ENCODE measurements at places on chromosomes 2 and 18.

DNA sequence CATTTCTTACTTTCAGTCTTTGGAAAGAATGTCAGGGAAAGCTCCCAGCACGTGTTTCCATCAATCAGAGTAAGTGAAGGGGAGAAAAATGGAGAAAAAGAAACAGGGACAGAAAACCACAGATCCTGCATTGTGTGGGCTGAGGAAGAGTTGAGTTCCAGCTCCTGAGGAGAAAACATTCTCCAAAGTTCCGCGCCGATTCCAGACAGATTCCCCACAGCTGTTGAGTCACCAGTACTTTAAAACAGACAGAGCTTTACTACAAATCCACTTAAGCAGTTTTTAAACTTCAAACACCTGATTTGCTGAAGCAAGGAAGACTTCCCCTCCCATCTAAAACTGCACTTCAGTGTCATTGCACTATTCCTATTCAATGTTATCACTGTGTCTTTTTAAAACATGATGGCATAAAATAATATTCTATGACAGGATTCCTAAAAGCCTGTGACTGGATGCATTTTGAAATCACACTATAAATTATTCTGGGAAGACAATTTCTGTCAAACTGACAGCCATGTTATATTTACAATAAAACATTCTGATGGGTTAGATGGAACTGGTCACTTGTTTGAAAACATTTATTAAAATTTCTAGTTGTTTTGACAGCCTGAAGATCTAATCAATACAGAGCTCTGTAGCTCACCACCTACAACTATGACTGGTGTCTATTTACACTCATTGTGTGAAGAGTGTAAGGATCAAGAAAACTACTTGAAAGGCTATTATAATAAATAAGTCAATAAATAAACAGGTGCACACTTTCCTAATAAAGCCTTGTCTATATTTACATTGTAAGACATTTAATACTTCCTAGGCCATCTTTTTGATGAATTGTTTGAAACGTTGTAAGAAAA lies 40.9 kb downstream of the TCF4 start:
- DNase-seq: no peak

DNA sequence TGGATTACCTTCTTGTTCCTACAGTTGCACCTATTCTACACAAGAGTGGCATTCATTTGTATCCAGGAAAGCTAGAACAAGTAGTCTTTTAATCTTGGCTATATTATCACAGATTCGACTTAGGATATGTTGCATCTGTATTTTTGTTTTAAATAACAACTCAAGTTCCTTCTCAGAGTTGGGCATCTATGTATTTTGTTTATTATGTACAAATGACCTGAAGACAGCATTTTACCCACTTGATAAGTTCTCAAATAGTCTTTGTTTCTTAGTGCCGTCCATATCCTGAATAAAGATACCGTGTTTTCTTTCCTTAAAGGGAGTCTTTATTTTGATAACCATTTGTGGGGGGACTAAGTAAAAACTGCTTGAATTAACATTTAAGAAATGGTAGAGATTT lies 2.9 kb downstream of the ITPRID2 start:
- no peak for DNase-seq

- no peak for DNase-seq
These were observed 56.2 kb downstream of the HNMT start for GRCh38 chr2:138020432-138020831.

GRCh38 chr2:240651185-240651584 lies 25.9 kb downstream of the GPR35 start:
- DNase-seq: no peak

DNA sequence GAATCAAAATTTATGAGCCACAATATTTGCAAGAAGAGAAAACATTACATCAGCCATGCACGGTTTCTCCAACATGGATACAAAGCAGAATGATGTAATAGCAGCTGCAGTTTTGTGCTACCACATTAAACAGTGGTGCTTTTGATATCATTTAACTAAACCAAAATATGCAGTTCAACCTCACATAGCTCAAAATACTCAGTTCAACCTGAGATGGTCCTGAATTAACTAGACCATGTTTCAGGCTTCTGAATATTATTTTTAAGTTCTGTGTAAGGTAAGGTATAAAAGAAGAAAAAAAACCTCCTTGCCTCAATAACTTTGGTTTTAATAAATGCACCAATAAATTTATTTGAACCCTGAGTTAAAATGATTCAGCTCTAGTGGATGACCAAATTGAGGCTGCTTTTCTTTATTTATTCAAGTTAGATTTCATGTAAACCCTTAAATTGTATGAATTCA lies 18.8 kb upstream of the TSPYL6 start:
- no peak for DNase-seq

DNA sequence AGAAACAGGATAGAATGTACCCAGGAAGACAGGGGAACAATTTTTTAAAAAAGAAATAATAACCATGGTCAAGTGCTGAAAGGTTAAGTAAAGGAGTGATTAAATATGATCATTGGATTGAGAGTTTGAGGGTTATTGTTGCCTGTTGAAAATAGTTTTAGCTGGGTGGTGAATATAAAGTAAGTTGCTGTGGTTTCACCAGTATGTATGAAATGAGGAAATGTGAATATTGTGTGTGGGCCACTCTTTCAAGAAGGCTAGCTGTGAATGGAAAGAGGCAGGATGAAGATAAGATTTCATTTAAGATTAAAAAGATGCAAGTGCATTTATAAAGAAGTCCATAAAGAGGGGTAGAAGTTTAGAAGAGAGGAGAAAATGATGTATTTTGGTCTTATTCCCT lies 53.8 kb downstream of the GULP1 start:
- no peak for DNase-seq

- no peak for DNase-seq
These were observed 444.2 kb downstream of the LRATD1 start for GRCh38 chr2:15076668-15077067.

DNA sequence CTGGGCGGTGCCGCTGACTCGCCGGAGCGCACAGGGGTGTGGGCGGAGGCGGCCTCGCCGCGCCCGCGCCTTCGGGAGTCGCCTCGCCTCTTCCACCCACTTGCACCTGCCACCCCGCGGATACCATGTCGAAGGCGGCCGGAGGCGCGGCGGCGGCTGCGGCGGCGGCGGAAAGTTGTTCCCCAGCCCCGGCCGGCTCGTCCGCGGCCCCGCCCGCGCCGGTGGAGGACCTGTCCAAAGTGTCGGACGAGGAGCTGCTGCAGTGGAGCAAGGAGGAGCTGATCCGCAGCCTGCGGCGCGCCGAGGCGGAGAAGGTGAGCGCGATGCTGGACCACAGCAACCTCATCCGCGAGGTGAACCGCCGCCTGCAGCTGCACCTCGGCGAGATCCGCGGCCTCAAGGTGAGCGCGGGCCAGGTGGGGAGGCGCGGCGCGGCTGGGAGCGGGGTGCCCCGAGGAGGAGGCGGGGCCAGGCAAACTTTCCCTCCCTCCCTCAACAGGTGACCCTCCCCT lies 766 bp downstream of the CCDC85A start:
- no peak for DNase-seq

DNA sequence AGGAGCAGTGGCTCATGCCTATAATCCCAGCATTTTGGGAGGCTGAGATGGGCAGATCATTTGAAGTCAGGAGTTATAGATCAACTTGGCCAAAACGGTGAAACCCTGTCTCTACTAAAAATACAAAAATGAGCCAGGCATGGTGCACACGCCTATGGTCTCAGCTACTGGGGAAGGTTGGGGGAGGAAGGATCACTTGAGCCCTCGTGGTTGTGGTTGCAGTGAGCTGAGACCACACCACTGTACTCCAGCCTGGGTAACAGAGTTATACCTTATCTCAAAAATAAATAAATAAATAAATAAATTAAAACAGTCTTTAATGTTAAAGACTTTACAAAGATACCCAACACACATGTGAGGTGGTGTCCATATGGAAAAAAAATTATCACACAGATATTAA lies 134.0 kb downstream of the C2orf74 start:
- DNase-seq: no peak
